ENCODE measurements at places on chromosomes 16 and 17.

DNA sequence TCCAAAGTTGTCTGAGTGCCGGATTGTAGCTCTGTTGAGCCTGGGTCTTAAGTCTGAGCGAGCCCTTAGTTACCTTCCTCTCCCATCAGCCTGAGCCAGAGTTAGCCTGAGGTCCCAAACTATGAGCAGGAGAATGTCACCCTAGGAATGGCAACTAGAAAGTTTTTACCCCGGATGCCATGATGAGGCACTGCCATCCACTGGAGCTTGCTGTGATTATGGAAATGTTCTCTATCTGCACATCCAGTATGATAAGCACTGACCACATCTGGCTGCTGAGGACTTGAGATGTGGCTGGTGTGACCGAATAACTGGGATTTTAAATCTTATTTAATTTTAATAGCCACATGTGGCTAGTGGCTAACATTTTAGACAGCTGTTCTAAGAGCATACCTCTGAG, 550.0 kb downstream of the CDH13 start:
- no peak overlapping the region for H3K27ac ChIP-seq
- H3K4me1 ChIP-seq, result no peaks in the 10 kb centered on the region
- H3K27me3 ChIP-seq, result no peaks in the 10 kb centered on the region
- DNase-seq, result no peak
- no peaks in the 10 kb centered on the region for H3K36me3 ChIP-seq

- H3K27me3 ChIP-seq, result no peaks in the 10 kb centered on the region
- DNase-seq, result no peak
- peaks cover 11% of the 10 kb centered on the region for H3K4me1 ChIP-seq
Observed at GRCh38 chr16:12544477-12545296, 259.0 kb downstream of the CPPED1 start.

DNA sequence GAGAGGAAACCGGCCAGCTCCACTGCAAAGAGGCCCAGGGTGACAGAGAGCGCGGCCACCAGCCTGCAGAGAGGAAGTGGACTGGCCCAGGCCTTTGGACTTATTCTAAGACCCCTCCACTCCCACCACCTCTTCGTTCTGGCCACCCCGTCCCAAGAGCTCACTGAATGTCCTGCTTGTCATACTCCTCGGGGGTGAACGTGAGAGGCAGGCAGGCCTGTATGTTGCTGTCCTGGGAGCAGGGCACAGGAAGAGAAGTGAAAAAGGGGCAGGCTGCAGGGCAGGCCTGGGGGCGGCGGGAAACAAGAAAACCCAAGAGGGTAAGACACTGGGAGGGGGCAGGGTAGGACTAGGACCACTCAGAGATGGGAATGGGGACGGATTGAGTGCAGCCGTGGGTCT, 384 bp downstream of the TMEM107 start:
- H3K4me1 ChIP-seq, result peaks cover 43% of the 10 kb centered on the region
- H3K4me3 ChIP-seq, result peak overlapping the region; percentile 70
- H3K36me3 ChIP-seq, result no peaks in the 10 kb centered on the region
- no peak for DNase-seq
- H3K27ac ChIP-seq, result peak overlapping the region; percentile 79

GRCh38 chr17:42268236-42268635, 8.0 kb downstream of the STAT5B start:
- no peak overlapping the region for H3K27ac ChIP-seq
- H3K36me3 ChIP-seq, result no peaks in the 10 kb centered on the region
- peaks cover 8% of the 10 kb centered on the region for H3K4me1 ChIP-seq
- DNase-seq, result no peak
- no peak overlapping the region for H3K4me3 ChIP-seq
- H3K27me3 ChIP-seq, result no peaks in the 10 kb centered on the region

DNA sequence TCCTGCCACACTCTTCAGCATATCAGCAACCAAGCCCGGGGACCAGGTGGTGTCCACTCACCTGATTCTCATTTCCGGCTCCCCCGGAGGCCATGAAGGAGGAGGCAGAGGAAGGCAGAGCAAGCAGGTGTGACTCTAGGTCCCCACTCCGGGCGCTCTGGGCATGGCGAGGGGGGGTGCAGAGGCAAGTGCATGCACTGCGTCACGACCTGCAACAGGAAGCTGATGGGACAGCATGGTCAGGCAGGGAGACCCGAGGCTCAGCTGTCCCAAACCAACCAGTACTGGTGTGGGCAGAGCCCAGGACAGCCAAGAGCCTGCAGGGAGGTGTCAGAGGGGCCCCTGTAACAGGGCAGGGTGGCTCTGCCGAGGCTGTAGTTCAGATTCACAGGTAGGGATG, 2.1 kb upstream of the ENGASE start:
- H3K27ac ChIP-seq, result no peak overlapping the region
- no peak overlapping the region for H3K4me3 ChIP-seq
- DNase-seq, result no peak

- H3K4me1 ChIP-seq, result peaks cover 23% of the 10 kb centered on the region
- H3K4me3 ChIP-seq, result no peak overlapping the region
- H3K27ac ChIP-seq, result no peak overlapping the region
- H3K27me3 ChIP-seq, result peaks cover 32% of the 10 kb centered on the region
Observed at GRCh38 chr17:38420518-38420917, 7.7 kb upstream of the ARHGAP23 start.

DNA sequence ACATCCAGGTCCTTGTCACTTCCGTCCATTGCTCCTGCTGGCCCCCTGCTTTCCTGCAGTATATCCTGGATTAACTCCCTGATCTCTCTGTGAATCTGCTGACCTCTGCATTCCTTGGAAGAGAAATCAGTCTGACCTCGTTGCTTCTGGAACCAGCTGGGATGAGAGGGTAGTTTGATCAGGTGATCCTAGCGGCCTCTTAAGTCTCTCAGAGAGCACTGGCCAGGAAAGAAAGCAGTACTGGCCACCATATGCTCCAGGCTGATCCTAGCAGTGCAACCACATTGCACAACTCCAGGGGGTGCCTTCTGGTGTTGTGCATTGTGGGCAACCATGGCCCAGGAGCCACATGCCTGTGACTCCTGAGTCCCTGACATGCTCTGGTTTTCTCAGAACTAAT, 79.2 kb downstream of the ARHGAP23 start:
- DNase-seq, result no peak
- H3K27ac ChIP-seq, result no peak overlapping the region
- H3K4me1 ChIP-seq, result peaks cover 28% of the 10 kb centered on the region
- peaks cover 41% of the 10 kb centered on the region for H3K36me3 ChIP-seq
- H3K27me3 ChIP-seq, result peaks cover 9% of the 10 kb centered on the region

DNA sequence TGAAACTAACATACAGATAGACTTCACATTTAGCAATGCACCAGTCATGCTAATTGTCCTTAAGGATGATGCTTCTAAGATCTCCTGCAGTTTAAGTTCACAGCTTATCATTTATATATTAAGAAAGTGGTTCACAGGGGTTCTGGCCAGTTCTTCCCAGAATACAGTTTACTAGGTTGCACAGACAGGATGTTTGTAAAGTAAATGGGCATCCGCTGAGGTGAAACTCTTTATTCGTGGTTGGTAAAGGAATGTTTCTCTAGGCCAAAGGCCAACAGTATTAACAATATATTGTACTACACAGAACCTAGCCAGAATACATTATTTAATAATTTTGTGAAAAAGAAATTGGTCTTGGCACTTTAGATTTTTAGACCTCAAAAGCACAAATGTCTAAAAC, 1427.3 kb downstream of the CDH8 start:
- H3K27ac ChIP-seq, result no peak overlapping the region
- H3K4me1 ChIP-seq, result no peaks in the 10 kb centered on the region
- no peak overlapping the region for H3K4me3 ChIP-seq
- no peak for DNase-seq
- H3K27me3 ChIP-seq, result no peaks in the 10 kb centered on the region

GRCh38 chr17:42459801-42460281, 1.2 kb downstream of the ATP6V0A1 start:
- peaks cover 21% of the 10 kb centered on the region for H3K36me3 ChIP-seq
- no peaks in the 10 kb centered on the region for H3K27me3 ChIP-seq
- H3K27ac ChIP-seq, result peak overlapping the region; percentile 96
- H3K4me1 ChIP-seq, result peaks cover 52% of the 10 kb centered on the region

GRCh38 chr16:3259836-3260235, 3.4 kb upstream of the MEFV start:
- H3K4me3 ChIP-seq, result no peak overlapping the region
- DNase-seq, result no peak
- H3K36me3 ChIP-seq, result no peaks in the 10 kb centered on the region
- H3K27me3 ChIP-seq, result no peaks in the 10 kb centered on the region
- H3K27ac ChIP-seq, result no peak overlapping the region
